ENCODE measurements at places on chromosomes 4 and X.

DNA sequence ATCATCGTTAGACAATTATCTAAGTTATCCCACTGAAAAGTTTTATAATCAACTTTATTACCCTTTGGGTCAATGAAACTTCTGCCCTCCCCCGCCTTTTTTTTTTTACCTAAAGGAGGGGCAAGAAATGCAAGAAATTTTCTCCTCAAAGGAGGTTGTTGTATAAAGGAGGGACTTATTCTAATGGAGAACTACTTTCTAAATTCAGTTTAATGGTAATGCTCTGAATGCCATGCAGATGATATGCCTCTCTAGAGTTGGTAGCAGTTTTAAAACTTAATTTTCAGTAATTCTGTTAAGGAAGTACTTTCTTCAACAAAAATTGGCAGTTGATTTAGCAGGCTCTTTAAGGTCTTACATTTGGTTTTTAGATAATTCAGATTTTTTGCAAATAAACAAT is 23.3 kb downstream of the PDLIM5 start:
- no peak for DNase-seq

GRCh38 chrX:101785142-101785541 is 125.5 kb upstream of the ARMCX2 start:
- no peak for DNase-seq

DNA sequence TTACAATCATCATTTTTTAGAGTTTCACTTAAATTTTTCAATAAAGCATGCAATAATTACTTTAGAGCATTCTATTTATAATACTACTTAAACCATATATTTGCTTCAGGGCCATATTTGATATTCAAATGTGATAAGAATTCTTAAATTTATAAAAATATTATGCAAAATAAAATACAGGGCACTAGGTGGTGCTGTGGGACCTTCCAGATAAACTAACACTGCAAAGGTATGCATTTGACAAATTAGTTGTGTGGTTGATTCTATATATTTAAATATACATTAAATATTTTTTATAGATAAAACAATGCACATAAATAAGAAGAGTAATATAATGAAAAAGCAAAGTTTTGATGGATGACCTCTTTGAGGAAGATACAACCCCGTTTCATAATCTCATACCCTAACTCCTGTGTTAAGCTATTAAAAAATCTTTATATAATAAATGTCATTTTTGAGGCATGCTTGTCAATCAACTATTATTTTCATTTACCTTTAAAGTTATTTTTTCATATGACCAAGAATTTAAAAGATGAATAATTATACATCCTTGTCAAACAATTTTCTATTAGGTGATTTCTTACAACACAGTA is 128.4 kb downstream of the REELD1 start:
- no peak for DNase-seq

- DNase-seq = no peak
Observed at GRCh38 chr4:6649216-6649615, 8.7 kb downstream of the MRFAP1 start.

DNA sequence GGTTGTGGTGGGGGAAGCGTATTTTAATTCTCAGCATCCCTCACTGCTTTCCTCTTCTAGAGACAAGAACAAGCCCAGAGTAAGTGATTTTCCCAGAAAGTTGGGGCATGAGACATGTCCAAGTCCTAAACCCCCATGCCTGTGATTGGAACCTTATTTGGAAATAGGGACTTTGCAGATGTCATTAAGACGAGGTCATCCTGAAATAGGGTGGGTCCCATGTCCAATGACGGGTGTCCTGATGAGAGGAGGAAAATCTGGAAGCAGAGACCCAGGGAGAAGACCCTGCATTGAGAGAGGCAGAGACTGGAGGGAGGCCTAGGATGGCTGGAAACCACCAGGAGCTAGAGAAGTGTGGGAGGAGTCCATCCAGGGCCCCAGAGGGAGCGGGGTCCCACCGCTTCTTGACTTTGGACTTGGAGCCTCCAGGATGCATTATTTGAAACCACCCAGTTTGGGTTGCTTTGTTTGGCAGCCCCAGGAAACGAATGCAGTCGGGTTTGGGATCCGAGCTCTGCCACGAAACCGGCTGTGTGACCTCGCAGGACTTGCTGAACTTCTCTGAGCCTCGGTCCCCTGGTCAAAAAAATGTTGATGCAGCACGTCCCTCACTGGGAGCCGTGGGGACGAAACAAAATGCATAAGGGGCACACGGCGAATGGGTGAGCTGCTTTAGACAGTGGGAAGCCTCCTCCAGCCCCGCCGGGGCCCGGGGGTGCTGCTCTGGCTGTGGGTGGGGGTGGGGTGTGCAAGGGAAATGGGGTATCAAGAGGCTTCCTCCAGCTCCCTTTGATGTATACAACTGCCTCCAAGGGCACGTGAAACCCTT is 113.9 kb downstream of the CPZ start:
- no peak for DNase-seq

- DNase-seq = no peak
Observed at GRCh38 chr4:151207186-151207585, 69.8 kb upstream of the PRSS48 start.

DNA sequence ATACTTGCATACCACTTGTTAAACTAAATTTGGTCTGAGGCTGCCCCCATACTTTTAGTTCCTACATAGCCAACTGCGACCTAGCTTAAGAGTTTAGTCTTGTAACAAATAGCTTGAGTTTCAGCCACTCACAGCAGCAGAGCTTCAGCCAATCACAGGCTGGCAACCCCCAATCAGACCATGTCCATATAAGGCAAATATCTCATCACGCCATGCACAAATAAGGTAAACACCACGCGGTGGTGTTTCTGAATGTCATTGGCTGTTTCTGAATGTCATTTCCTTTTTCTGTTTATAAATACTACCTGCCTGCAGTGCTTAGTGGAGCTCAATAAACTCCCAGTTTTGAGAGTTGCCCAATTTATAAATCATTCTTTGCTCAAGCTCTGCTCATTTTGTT is 143.1 kb upstream of the MAD2L1 start:
- DNase-seq = no peak

DNA sequence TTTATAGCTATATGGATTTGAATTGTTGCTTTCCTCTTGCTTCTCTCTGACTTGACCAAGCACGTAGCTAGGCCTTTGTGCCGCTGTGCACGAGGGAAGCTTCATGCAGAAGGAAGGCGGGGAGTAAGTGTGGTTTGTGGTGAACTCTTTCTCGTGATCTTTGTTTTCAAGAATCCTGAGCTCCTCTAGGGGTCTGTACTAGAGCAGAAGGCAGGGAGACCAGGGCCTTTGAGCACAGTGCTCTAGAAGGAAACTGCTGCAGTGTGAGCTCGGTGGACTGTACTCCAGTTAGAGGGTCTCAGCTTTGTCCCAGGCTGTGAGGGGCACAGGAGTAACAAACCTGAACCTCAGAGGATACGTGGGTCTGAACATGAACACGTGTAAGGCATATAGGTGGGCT is 49.0 kb downstream of the AGA start:
- DNase-seq = no peak

DNA sequence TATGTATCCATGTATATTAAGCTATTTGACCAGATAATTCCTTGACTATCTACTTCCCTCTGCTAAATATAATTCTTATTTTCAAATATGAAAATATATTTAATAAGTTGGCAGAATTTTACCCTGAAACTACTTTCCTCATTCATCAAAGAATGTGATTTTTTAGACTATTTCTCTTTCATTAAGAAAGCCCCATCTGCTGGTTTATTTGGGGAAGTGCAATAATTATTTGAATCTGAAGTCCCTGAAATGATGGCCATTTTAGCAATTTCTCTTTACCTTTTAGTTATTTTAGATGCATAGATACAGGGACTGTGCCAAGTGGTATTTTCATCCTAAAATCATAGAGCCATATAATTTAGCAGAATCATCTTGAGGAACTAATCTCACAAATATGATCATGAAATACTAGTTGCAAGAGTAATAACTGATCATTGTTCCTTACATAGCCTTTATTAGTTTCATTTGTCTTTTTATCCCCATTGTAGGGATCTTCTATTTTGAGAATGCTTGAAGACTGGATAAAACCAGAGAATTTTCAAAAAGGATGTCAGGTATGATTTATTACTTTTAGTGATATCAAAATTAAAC is 39.0 kb downstream of the ENPEP start:
- DNase-seq = no peak

DNA sequence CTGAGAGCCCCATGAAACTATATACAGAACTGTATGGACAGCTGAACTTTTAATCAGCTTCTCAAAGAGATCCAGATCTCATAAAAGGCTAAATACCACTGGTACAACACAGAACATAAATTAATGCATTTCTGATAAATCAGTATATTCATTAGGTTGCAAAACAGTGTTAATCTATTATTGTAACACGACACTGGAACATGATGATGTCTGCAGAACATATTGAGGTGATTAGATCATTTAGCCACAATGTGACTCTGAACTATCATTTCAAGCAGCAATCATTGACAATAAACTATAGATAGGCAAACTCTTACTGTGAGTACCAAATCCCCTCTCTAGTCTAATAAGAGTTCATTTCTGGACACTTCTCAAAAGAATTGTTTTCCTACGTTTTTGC is 50.3 kb downstream of the GASK1B start:
- DNase-seq = no peak

- no peak for DNase-seq
Observed at GRCh38 chr4:27022963-27023362, 162.3 kb downstream of the STIM2 start.

- no peak for DNase-seq
Observed at GRCh38 chr4:51831133-51831532, 11.8 kb upstream of the DCUN1D4 start.

DNA sequence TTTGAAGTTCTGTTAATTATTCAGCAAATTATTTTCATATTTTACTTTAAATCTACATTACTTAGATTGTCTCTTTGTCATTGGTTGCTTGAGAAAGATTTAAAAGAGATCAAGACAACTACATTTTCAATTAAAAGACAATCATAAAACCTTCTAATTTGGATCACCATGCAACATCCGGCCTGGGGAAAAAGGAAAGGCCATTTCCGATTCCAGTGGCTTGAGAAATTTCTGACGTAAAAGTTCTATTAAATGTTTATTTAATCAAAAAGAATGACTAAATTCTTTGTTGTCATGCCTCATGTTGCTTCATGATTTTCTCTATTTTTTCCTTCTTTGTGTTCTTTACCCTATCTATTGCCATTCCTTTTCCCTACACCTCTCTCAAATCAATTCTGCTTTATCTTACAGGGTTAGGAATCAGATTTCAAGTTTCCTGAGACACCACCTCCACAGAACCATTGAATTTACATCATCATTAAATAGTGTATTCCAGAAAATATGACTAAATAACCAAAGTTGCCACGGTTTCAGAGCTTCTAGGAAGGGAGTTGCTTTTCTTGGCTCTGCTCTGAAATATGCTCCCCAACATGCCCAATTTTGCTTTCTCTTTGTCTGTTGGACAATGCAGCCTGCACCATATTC is 124.6 kb upstream of the ACSL4 start:
- no peak for DNase-seq

GRCh38 chr4:140637836-140638235 is 69.1 kb upstream of the UCP1 start:
- no peak for DNase-seq

- no peak for DNase-seq
Observed at GRCh38 chr4:105679186-105679585, 29.3 kb downstream of the INTS12 start.

DNA sequence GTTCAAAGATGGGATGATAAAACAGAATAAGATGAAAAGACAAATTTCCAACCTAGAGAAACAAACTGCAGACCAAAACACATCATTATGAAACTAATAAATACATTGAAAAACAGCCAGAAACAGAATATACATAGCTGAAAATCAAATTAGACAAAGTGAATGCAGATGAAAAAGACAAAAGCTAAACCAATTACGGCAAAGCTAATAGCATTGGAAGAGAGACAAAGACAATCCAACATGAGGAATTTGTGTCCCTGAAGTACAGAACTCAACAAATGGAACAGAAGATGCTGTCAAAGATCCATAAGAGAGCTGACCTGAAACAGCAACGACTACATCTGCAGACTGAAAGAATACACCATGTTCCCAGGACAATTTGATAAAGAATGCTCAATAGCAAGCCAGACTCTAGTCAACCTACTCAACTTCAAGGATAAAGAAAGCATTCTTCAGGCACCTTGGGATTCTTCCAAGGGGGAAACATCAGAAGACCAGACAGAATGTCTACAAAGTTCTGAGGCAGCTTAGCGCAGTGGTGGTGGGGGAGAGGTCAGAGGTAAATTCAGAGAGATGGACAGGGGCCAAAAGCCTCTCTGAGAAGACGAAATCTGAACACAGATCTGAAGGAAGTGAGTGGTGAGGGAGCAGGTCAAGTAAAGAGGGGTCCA is 27.4 kb upstream of the IRAK1 start:
- DNase-seq = no peak

- DNase-seq = no peak
Observed at GRCh38 chr4:123037804-123038203, 115.4 kb upstream of the NUDT6 start.

DNA sequence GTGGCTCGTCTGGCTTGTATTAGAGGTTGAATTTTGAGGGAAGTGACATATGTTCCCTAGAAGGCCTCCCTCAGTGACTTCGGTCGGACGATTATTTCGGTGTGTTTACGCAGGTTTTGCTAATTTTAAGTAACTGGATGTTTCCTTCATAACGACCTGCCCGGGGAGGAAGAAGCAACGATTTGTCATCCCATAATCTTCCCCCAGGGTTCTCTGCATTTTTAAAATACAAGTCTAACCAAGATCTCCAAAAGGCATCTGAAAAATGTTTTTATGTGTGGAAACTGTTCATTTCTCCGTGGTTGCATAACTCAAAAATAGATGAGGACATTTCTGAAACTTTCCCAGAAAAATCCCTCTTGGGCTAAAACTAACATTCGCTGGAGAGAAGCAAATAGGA is 195.4 kb downstream of the SHOX start:
- DNase-seq = no peak

GRCh38 chrX:68175562-68175961 is 257.7 kb downstream of the OPHN1 start:
- DNase-seq = no peak

Measured in activated CD8-positive, alpha-beta memory T cell treated with anti-CD3 and anti-CD28 coated beads for 1 hour (primary cell).